ENCODE measurements at places on chromosomes 3 and 15.

DNA sequence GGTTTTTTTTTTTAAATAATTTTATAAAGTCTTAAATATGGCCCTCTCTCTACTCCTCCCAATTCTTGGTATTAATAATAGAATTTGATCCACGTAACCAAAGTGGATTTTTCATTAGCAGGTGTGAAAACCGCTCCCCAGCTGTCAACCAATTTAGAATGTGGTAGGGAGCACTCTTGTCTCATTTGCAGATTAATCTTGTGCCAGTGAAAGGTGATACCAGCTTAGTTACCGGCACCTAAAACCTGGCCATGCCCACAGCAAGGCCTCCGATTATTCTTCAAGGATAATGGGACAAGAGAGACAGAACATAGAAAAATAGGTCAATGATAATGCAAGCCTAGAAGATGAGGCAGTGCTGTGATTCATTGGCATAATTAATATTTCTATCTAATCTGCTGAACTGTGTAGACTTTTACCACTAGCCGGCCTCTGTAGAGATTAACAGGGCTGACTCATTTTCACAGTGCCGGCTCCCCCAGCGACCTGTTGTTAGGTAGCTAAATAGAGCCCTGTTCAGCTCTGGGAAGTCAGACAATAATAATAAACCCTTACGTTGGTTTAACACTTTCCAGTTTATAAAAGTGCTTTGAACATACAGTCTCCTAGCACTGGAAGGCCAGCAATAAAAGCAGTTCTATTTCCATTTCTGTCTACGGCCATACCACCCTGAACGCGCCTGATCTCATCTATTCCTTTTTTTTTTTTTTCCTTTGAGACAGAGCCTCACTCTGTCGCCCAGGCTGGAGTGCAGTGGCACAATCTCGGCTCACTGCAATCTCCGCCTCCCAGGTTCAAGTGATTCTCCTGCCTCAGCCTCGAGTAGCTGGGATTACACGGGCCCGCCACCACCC, 102.9 kb downstream of the SHQ1 start:
- DNase-seq = peak; percentile 68

GRCh38 chr3:197508051-197508451, 47.7 kb downstream of the BDH1 start:
- DNase-seq = no peak

GRCh38 chr15:88391006-88391405, 76.2 kb downstream of the MRPL46 start:
- no peak for DNase-seq

DNA sequence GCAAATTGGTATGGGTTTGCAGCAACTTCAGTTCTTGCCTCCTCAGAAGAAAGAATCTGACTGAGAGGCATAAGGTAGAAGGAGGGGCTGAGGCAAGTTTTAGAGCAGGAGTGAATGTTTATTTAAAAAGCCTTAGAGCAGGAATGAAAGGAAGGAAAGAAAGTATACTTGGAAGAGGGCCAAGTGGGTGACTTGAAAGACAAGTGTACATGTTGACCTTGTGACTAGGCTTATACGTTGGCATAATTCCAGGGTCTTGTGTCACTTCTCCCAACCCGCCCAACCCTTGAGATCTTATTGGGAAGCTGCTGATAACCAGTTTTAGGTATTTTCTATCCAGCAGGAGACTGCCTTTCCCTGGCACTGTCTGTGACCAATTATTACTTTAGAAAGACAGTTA, 436.9 kb upstream of the ZNF717 start:
- peak; percentile 42 for DNase-seq

- DNase-seq = no peak
These were observed 3.8 kb downstream of the NRROS start for GRCh38 chr3:196643201-196643749.

DNA sequence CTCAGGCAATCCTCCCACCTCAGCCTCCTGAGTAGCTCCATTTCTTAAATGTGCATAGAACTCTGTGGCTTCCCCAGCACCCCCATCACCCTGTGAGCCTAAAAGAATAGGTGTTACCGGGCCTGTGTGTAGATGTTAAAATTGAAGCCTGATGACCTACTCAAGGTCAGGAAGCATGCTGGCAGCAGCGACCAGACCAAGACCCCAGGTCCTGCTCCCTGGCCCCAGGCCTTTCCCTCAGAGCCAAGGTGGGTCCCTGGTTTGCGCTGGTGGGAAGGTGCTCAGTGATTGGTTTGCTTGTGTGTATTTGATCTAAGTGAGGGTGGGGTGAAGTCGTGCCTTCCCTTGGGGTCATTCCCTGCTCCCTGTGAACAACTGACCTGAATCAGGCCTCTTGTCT, 18.4 kb upstream of the CRABP1 start:
- no peak for DNase-seq

DNA sequence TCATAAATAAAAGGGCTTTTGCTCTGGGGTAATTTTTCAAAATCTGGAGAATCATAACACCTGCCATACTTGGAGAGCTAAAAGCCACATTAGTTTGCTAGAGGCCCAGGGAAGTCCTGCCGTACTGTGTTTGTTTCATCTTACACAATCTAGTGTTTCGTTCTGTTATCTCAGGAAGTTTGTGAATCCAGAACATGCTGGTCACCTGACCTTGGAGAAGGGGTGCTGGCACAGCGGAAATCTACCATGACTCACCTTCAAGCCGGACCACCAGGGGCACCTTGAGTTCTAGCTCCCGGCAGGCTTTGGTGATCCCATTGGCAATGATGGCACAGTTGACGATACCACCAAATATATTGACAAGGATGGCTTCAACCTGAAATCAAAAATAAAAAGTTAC, 253.9 kb downstream of the SUCLG2 start:
- DNase-seq = no peak

DNA sequence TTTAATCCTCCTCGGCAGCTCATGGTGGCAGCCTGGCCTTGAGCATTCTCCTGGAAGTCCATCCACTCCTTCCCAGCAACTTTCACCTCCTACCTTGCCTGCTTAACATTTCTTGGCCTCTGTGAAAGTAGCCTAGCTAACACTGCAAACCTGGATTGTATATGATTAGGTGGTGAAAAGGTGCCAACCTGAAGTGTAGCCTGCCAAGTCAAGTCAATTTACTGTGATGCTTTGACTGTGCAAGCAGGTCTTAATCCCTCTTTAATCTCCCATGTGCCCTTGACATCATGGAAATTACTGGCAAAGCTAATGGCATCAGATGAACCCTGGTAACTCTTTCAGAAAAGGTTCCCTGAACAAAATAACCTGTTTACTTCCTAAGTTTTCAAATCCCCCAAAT, 169.7 kb upstream of the NR2F2 start:
- no peak for DNase-seq

DNA sequence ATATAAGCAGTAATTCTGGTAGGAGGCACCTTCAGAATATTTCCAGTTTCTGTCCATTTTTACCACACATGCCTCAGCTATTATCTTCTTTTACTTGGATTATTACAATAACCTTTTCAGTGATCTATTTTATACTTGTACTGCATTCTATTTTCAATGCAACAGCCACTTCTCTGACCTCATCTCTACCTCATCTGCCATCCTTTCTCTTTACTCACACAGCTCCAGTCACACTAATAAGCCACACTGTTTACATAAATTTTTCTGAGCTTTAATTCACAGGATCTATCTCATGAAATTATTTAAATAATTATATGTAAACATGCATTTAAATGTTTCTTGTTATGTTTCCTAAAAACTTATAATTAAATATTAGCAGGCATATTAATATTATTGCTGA, 47.3 kb upstream of the BCHE start:
- no peak for DNase-seq

GRCh38 chr3:196604548-196604947, 34.9 kb upstream of the NRROS start:
- no peak for DNase-seq

- peak; percentile 36 for DNase-seq
These were observed at the start of gene CAND2 for GRCh38 chr3:12796171-12797123. Gene CAND2 (plus strand): TSS chr3:12796680. CDS start chr3:12796721, 41 bp downstream.

GRCh38 chr15:85750319-85751290, 44.1 kb downstream of the KLHL25 start:
- peak; percentile 49 for DNase-seq

GRCh38 chr15:74398183-74398582, 30.7 kb upstream of the CYP11A1 start:
- no peak for DNase-seq

DNA sequence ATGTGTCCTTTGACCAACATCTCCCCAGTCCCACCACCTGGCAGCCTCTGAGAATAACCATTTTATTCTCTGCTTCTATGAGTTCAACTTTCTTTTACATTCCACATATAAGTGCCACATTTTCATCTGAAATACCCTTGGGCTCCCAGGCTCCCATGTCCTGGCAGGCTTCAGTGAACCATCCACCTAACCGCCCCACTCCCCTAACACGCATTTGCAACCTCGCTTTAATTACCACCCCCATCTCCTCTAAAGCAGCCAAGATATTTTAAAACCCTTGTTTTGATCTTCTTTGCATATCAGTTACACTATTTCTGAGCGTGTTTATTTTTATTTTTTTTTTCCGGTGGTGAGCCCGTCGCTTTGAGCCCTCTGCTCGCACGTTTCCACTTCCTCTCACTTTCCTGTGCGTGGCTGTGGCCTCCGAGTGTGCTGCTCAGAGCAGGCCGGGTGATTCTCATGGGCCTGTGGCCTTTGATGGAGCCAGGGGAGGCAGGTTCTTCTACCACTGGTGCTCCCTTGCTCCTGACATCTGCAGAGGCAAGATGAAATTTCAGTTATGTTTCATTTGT, 195.4 kb upstream of the LPP start:
- DNase-seq = no peak

DNA sequence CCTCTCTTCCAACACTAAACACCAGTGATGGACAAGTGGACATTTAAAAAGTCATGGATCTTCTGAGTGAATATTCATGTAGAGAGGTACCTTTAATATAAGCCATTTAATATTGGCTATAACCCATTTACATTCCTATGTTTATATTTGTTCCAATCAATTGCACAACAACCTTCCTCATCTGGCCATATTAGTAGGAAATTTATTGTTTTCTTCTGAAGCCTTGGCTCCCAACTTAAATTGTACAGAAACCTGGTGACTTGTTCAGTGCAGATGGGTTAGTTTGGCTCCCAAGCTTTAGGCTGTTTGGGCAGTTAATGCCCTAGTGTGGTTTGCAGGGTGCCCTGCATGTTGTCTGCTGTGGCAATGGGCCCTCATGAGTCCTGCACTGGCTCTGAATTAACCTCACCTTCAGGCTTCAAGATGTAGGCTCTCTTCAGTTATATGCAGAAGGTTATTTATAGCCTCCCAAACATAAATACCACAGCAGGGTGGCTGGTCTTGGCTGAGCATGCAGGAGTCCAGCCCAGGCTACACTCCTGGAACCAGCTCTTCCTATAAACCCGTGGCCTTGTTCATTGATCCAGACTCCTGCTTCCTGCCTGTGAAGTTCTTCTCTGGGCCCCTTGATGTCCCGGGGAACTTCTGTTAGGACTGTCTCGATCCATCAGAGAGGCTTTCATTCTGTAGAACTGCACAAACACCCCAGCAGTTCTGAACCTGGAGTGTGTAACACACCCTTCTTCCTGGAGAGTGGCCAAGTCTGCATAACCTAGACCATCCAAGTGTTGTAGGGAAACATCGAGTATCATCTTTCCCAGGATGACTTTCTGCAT, 57.0 kb downstream of the DUT start:
- DNase-seq = peak; percentile 51

Data from iris pigment epithelial cell (primary cell).